NCI-H2227 treated with DMSO at 0.1 percent for 48 hours (cell line): ENCODE measurements at places on chromosomes 11 and 22.
A peak's percentile ranks its signal among the peaks of the same experiment; 100 is the strongest.

DNA sequence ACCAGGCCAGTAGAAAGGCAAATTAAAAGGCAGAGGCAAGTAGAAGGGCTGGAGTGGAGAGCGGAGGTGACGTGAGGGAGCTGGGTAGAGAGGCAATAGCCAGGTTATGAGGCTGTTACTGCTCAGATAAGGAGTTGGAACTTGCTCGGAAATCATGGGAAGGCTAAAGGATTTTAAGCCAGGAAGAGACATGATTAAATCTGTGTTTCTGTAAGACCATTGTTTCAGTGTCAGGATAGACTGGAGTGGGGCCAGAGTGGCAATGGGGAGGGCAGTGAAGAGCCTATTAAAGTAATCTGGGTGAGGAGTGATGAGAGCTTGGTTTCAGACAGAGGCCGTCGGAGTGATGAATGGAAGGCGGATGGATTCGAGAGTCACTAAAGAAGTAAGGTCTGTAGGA, 39.0 kb downstream of the GRAMD1B start:
- DNase-seq = peak; percentile 67

GRCh38 chr22:25837288-25837900, 95.4 kb downstream of the MYO18B start:
- no peak for DNase-seq

GRCh38 chr22:43131773-43132501, 11.3 kb downstream of the MCAT start:
- no peak for DNase-seq

DNA sequence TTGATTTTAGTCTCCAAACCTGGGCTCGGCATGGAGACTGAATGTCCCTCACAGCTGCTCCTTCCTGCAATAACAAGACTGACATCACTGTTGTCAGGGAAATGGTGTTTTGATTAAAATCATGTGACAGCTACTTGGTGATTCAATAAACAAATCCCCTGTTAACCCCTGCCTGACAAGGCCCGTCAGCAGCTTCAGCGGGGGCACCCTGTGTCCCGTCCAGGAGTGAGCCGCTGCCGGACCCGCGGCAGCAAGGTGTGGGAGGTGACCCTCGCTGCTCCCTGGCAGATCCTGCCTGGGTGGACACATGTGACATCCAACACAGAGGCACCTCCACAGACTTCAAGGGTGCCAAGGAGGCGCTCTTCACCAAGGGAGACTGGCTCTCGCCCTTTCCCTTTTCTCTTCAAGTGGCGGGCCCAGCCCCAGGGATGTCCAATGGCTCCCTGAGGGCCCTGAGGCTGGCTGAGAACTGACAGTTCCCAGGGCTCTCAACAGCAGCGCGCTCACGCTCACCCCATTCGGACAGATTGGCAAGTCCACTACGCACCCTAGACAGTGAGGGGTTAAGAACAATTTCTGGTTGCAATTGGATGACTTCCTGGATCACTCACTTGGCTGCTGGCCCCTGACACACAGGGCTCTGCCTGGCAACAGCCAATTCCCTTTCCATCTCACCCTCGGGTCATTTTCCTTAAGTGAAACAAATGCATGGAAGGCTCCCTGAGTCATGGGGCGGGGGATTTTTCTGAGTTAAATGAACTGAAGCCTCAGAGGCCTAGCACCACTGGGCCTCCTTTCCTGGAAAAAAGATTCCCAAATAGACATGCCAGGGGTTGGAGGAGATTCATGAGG, 30.7 kb downstream of the PPP2R1B start:
- DNase-seq = peak; percentile 35

DNA sequence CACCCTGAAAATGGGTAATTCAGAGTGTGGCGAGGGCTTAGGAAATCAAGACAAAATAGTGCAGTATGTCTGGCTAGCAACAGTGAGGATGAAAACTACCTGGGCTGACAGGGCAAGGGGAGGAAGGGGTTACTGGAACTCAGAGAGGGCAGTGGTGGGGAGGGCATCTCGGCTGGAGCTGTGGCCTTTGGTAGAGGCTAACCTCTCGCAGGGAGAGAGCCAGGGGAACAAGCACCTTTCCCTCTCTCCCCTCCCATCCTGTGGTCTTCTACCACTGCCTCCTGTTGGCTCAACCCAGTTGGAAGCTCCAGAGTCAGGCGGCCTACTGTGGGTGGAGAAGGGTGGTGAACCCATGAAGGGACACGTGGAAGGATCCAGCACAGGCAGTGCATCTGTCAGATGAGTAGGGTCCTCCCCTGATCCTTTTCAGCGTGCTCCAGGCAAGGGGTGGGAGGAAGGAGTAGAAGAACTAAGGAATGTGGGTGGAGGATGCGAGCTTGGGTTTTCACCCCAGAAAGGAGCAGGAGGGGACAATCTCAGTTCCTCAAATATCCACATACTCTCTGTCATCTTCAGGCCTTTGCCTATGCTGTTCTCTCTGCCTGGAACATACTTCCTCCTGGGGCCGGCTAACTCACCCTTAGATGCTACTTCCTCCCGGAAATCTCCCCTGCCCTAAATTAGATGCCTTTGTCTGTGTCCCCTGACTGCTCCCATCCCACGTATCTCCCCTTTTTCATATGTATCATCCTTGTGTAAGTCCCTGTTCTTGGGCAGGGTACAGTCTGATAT, 6.2 kb upstream of the KCNE3 start:
- no peak for DNase-seq

- DNase-seq = no peak
These were observed 1013.0 kb downstream of the OPCML start for GRCh38 chr11:132519241-132519815.

GRCh38 chr22:22427542-22428065, 80.9 kb downstream of the ZNF280B start:
- no peak for DNase-seq

DNA sequence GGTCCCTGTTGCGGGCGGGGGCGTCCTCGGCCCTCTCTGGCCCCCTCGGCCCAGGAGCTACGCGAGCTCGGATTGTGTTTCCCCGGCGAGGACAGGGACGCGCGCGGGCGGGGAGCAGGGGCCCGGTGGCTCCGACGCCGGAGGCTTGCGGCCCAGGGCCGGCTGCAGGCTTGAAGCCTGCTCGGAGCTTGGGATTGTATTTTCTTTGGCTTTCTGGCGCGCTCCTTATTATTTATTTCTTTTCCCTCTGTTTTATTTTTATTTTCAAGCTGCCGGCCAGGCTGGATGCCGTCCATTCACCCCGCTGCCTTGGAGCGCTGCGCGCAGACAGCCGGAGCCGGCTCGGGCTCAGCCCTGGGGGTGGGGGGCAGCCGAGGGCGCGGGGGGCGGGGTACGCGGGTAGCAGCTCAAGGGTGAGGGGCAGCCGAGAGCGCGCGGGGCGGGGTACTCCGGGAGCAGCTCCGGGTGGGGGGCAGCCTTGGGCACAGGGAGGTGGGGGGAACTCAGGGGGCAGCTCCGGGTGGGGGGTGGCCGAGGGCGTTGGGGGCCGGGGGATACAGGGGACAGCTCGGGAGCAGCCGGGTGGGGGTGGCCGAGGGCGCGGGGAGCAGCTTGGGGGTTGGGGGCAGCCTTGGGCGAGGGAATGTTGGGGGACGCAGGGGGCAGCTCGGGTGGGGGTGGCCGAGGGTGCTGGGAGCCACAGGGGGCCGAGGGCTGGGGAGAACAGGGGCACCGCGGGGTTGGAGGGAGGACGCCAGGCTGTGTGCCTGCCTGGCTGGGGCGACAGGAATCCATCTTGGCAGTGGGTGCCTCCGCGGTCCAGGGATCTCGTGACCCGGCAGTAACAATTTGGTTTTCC, 42.7 kb downstream of the KCNJ1 start:
- DNase-seq = no peak

GRCh38 chr22:31611061-31611760, 50.8 kb downstream of the PISD start:
- no peak for DNase-seq

GRCh38 chr11:109729761-109730160, 307.8 kb downstream of the C11orf87 start:
- no peak for DNase-seq

DNA sequence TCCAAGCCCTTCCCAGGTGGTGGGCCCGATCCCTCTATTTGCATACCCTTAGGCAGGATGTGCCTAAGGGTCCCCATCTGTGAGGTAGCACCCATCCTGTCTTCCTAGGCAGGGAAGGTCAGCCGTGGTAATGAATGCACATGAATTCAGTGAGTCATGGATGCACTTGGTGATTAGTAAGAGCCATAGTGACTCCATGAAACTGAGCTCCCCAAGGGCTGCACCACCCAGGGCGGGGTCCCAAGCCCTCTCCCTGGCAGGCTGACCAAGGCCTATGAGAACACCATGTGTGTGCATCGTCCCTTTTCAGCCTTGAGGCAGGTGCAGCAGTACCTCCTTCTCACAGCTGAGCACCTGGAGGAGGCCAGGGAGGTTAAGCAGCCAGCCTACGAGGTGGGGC, 15.6 kb upstream of the SUSD2 start:
- no peak for DNase-seq

DNA sequence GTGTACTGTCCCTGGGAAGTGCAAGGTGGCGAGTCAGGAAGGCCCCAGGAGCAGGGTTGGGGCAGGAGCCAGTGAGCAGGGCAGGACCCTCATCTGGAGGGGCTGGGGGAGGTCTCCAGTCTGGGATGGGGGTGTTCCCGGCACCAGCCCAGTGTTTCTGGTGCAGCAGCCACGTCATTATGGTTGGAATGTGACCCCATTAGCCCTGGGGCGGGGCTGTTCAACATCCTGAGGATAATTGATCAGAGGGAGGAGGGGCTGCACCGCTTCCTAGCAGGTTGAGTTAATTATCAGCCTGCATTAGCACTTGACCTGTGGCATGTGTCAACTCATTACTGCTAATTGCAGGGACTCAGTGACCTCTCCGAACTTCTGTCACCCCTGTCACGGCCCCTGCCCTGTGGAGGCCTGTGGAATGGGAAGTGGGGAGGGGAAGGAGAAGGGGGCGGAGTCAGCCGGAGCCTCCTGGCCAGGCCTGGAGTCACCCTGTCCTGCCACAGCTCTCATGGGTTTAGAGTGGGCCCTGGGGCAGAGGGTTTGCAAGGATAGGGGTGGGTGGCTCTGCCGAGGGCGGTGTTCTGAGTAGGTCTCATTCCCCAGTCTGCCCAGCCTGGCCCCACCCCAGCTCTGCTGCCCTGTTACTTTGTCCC, 52.8 kb upstream of the CCDC188 start:
- DNase-seq = no peak

- no peak for DNase-seq
These were observed 62.6 kb downstream of the TRAF6 start for GRCh38 chr11:36447514-36447913.

DNA sequence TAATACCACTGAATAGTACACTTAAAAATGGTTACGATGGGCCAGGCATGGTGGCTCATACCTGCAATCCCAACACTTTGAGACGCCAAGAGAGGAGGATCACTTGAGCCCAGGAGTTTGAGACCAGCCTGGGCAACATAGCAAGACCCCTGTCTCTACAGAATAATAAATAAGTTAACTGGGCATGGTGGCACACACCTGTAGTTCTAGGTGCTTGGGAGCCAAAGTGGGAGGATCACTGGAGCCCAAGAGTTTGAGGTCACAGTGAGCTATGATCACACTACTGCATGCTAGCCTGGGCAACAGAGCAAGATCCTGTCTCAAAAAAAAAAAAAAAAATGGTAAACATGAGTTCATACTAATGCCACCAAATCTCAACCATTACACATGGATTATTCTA, 61.3 kb downstream of the CD6 start:
- DNase-seq = no peak

GRCh38 chr11:116792869-116793771, 1.4 kb upstream of the APOA5 start:
- DNase-seq = no peak

GRCh38 chr11:79236541-79236971, 204.3 kb downstream of the TENM4 start:
- DNase-seq = no peak

- DNase-seq = no peak
These were observed 654.3 kb downstream of the NTM start for GRCh38 chr11:132024587-132025295.

- no peak for DNase-seq
These were observed 225.1 kb upstream of the MPPED2 start for GRCh38 chr11:30811226-30811755.

GRCh38 chr11:29312812-29313211, 704.0 kb downstream of the KCNA4 start:
- no peak for DNase-seq

- no peak for DNase-seq
These were observed 112.6 kb downstream of the KCNQ1 start for GRCh38 chr11:2557381-2557780.

DNA sequence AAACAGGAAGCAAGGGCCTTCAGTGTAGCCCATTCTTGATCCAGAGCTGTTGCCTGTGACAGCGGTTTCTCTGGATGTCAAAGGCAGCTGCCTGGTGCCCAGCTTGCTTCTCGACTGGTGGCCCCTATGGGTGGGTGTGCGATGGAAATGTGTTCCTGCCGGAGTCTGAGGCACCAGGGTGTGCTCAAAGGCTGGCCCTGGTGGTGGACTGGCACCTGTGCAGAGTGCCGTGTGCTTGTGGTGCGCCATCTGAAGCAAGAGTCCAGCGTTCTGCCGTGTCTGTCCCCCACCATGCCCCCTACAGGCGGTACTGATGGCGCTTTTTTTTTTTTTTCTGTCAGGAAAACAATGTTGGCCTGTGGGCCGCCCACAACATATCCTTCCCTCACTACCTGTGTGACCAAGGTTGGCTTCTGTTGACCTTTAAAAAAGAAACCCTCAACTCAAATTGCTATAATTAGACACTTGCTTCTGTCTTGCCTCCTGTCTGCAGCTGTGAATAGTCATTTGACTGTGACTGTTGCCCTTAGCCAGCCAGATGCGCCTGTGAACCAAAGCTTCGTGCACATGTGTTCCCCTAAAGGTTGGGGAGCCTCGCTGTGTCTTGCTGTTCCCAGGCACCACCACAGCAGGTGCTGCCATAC, 4.7 kb upstream of the RANBP1 start:
- DNase-seq = peak; percentile 87

- DNase-seq = no peak
These were observed 90.8 kb upstream of the ALKBH3 start for GRCh38 chr11:43789700-43790443.

- DNase-seq = no peak
These were observed 155.1 kb downstream of the LDLRAD3 start for GRCh38 chr11:36098853-36099375.

DNA sequence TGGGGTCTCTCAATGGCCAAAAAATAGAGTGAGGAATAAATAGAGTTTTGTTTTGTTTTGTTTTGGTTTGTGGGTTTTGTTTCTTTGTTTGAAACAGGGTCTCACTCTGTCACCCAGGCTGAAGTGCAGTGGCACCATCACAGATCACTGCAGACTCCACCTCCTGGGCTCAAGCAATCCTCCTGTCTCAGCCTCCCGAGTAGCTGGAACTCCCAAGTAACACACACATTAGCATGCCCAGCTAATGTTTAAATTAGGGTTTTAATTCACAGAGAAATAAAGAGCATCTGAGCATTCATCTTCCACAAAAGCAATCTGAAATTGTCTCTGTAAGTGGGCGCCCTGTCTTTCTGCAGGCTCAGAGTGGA, 9.2 kb upstream of the IFITM3 start:
- no peak for DNase-seq

- no peak for DNase-seq
These were observed 5.1 kb downstream of the CHEK2 start for GRCh38 chr22:28736301-28737155.

DNA sequence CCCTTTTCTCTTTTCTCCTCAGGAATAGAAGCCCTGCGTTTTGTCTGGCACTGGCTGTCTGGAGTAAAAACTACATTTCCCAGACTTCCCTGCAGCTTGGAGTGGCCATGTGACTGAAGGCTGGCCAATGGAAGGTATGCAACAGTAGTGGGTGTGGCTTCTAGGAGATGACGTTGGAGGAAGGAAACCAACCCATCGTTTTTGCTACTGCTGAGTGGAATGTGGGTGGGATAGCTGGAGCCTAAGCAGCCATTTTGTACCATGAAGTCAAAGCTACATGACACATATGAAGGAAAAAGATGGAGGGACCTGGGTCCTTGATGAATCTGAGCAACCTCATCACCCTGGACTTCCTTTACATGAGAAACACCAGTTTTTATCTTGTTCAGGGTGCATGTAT, 19.6 kb downstream of the FGF3 start:
- DNase-seq = no peak
